ENCODE measurements at places on chromosomes 6 and 20.

DNA sequence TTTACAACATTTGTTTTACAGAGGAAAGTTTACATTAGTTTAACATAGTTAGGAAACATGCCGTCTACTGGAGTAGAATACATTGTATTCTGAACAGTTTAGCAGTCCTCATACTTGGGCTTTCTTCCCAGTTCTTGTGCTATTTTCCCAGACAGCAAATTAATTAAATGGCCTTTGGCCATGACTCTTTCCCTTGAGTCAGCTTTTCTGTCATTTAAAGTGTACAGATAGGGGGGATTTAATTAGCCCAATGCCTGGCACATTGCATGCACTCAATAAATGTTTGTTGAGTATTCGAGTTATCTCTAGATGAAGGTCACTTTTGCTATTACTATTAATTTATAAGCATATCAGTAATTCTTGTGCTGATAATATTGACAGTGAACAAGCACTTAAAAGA is 1.6 kb downstream of the TMEM244 start:
- no peak for DNase-seq

GRCh38 chr6:34657307-34657978 is 39.1 kb downstream of the ILRUN start:
- no peak for DNase-seq

GRCh38 chr6:138238368-138238767 is 20.1 kb upstream of the PBOV1 start:
- no peak for DNase-seq

DNA sequence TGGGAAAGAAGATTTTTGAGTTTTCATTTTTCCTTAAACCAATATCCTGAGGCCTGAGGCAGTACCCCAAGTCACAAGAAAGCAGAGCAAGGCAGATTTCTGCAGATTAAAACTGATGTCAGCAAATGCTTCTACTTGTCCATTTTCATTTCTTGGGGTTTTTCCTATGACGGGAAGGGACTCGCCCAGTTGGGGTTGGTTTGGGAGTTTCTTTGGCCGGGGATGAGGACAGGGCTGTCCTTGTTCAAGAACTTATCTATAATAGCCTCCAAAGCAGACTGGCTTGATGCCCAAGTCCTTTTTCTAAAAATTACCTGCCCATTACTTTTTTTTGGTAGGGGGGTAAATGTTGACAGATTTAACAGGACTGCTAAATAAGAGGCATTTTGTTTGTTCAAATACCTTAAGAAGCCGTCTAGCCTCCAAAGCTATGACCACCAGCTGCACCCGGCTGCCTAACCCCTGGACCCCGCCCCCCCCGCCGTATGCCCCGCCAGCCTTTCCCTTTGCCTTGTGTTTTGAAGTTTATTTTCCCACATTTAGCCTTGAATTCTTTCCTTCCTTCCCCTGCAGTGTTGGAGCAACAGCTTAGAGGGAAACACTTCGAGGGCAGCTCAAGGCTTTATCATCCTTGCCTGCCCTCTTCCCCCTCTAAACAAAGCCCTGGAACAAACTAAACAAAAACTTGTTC is 2.5 kb downstream of the KCNK5 start:
- no peak for DNase-seq

DNA sequence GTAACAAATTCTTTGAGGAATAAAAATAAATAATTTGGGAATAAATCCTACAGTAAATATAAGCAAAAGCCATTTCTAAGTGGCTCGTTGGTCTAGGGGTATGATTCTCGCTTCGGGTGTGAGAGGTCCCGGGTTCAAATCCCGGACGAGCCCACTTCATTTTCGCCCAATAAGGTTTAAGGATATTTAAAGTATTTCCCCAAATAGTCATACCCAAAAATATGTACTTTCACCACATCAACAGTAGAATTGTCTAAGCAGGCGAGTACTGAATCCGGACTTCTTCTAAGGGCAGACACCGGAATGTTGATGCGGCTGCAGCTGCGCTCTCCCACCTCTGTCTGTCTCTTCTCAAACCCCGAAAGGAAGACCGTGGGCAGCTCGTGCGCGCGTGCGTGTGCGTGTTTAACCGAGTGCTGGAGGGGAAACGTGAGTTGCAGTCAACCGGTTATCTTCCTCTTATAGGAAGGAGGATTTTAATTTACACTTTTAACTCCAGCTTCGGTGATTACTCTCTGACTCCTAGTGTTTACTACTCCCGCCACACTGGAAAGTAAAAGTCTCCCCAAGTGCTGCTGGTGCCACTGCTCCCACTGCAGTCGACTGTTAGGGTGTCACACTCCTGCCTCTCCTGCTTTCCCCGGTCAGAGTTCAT is 155.7 kb upstream of the PRSS16 start:
- DNase-seq: peak; percentile 35

GRCh38 chr6:82251942-82252341 is 4.4 kb upstream of the IBTK start:
- DNase-seq: no peak
